ENCODE measurements at places on chromosomes 6 and 20. TPM values are rescaled to one million over a fixed set of nuclear protein-coding genes. Genes with fewer than 3 reads are reported as not detected.

The TBX18 gene
- total RNA-seq = 0.93 TPM

The SLC22A23 gene
- 13.2 TPM for total RNA-seq

The WFDC5 gene
- total RNA-seq = not detected

DNA sequence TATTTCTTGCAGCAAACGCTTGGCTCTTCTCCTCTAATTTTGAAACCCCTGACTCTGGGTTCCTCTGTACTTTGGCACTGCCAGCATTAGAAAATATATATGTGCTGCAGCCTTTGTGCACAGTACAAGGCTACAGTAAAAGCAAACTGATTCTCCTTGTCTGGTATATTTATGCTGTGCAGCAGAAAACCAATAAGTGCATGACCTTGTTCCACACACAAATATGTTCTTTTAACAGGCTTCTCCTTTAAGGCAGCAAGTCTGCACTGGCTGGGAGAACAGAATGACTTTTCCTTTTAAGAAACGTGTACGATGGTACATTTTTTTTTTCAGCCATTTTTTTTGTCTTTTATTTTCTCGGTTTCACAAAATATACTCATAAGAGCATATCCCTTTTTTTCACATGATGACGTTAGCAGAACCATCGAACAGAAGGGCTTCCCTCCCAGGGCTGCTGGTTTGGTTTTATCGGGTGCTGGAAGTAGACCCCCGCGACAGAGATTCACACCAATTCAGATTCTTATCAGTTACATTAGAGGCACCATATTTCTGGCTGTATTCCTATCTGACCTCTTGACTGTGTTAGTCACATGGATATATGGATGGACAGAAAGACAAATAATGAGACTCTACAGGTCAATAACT is 129.9 kb upstream of the ARID1B start:
- no peak for DNase-seq
- no peaks in the 10 kb centered on the region for H3K27me3 ChIP-seq
- no peak overlapping the region for H3K27ac ChIP-seq

GRCh38 chr6:130677312-130677711 is 149.9 kb upstream of the SMLR1 start:
- no peaks in the 10 kb centered on the region for H3K27me3 ChIP-seq
- H3K4me3 ChIP-seq = no peak overlapping the region
- H3K27ac ChIP-seq = no peak overlapping the region
- H3K36me3 ChIP-seq = no peaks in the 10 kb centered on the region
- DNase-seq = no peak

GRCh38 chr20:51310216-51310615 is 232.3 kb downstream of the NFATC2 start:
- no peak overlapping the region for H3K4me3 ChIP-seq
- H3K27me3 ChIP-seq = peaks cover 6% of the 10 kb centered on the region
- no peak overlapping the region for H3K27ac ChIP-seq
- H3K36me3 ChIP-seq = no peaks in the 10 kb centered on the region
- no peak for DNase-seq

Data from psoas muscle (tissue), 8 donors.